ENCODE measurements at places on chromosomes 2 and 18.

GRCh38 chr2:168895771-168896170 is 5.3 kb upstream of the G6PC2 start:
- DNase-seq = no peak

GRCh38 chr2:100971221-100971620 is 30.9 kb upstream of the RPL31 start:
- no peak for DNase-seq

DNA sequence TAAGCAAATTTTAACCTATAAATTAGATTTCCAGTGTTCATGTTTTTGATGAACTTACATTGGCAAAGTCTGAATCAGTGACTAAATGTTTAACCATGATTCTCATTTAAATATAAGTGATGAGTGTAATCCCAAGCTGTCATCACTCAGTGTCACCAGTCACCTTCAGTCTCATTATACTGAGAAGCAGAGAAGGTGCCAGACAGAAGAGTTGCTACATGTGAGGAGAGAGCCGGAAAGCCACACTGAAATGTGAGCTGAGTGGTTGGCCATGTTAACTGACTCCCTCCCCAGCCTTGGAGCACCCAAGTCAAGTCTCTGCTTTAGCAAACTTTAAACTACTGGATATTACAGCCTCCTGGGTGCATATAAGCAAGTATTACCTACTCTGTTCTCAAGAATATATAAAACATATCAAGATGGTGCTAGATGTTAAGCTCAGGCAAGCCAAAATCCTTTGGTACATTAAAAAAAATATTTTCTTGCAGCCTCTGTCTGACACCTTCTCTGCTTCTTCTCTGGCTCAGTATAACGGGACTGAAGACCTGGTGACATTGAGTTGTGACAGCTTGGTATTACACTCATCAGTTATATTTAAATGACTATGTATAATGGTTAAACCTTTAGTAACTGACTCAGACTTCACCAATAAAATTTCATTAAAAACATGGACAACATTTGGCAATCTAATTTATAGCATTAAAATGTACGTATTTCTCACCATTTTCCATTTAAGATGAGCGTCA is 75.8 kb upstream of the MAP3K20 start:
- DNase-seq = no peak

DNA sequence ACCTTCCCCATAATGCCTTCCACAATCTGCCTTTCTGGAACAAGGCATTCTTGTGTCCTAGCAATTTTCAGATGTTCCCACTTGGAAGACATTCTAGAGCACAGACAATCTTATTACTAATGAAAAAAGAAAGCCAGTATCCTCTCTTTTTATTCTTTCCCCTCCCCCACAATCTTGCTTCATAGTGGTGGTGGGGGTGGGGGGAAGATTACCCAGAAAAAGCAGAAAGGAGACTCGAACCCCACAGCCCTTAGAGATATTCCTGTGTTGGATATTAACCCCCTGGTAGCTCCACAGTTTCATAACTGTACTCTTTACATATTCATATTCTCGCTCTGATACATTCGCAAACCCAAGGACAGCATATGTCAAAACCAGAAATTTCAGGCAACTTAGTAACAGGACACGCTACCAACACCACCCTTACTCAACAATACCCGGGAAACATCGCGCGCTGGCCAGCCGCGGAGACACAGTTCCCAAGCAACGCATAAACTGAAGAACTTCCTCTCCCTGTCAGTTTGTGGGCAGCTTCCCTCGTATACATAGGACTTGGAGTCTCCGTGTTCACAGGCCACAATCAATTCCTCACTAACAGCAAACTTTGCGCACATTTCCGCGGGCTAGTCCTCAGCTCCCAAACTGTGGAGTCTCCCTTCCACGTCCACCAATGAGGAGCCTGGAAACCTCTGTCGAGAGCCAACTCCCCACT is 793 bp downstream of the NR4A2 start:
- no peak for DNase-seq

DNA sequence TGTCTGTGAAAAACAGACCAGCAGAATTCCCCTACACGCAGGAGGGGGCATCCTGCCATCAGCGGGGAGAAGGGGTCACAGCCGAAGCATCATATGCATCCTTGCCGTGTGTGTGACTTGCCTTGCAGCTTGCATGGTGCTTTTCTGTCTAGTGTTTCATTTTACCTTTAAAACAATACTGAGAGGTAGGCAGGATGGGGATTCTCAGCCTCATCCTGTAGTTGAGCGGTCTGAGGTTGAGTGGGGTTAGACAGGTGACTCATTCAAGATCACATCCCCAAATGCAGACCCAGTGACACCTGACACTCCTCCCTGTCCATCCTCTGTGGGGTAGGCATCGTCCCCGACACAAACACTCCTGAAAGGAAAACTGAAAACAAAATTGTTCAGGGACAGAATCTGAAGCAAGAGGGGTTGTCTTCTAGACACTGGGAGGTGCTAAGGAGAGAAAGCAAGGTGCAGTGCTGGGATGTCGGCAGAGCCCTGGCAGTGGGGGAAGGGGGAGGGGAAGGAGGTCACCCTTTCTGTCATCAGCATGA is 7.9 kb downstream of the ARL4C start:
- DNase-seq = peak; percentile 31

DNA sequence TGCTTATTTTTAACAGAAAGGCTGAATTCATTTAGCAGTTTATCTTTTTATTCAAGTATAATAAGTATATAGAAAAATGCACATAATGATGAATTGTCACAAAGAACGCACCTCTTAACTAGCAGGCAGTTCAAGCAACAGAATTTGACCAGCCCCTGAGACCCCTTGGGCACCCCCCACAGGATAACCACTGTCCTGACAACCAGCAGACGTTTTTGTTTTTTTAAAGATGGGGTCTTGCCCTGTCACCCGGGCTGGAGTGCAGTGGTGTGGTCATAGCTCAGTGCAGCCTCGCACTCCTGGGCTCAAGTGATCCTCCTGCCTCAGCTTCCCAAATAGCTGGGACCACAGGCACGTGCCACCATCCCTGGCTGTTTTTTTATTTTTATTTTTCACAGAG is 14.0 kb downstream of the PRELID3A start:
- DNase-seq = no peak

DNA sequence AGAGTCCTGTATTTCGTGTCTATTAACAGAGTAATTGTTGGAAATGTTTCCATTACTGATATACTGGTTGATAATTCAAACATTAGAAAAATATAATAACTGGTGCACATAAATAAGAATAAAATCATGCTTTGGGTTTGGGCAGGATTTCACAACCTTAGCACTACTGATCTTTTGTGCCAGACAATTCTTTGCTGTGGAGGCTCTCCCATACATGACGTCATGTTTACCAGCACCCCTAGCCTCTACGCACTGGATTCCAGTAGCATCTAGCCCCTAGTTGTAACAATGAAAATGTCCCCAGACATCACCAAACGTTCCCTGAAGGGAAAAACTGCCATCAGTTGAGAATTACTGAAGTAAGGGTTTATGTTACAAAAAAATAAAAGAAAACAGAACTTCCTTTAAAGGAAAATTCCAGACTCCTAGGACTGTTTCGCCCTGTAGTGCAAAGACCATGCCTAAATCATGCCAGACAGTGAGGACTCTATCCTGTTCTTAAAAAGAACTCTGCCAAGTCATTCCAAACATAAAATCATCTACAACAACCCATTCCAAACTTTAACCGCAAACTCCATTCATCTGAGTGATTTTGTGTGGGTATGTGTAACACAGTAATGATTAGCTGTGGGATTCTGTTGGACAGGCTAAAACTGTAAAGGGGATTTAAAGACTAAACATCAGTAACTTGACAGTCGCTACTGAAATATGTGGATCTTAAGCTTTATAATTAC is 313.4 kb upstream of the CCDC68 start:
- DNase-seq = no peak

DNA sequence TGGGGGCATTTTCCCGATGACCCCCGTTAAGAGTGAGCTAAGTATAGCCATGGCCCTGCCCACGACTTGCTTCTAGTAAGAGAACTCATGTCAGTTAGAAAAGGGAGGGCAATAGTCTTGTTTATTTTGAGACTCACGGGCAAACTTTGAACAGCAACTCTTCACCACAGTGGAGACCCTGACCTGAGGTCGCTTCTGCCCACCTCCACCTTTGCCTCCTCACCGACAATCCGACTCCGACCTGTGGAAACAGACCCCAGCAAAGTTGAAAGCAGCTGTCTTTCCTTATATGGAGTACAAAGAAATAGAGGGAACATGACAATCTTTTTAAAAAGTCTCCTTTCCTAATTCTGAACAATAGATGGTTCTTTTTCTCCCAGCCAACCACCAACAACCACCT is 155.0 kb upstream of the GCFC2 start:
- no peak for DNase-seq

All from stimulated activated CD8-positive, alpha-beta memory T cell treated with anti-CD3 and anti-CD28 coated beads, Interleukin-2, amount 100 ng/mL, for 1 hour (primary cell).